ENCODE measurements at places on chromosomes 3 and 15.

DNA sequence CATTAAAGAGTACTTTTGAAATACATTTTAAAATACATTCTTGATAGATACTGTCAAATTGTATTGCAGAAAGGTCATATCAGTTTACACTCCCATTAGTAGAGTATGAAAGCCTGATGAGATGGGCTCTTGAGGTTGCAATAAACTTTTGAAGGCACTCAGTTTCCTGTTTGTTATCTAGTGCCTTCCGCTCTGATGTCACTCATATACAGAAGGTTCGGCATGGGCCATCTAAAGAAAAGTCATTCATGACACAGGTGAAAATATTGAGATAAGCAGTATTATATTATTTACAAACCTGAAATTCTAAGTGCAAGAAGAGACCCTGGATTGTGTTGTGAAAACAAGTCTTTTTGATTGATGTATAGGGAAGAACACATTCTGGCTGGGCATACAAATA lies 36.5 kb upstream of the DENND4A start:
- DNase-seq = no peak

DNA sequence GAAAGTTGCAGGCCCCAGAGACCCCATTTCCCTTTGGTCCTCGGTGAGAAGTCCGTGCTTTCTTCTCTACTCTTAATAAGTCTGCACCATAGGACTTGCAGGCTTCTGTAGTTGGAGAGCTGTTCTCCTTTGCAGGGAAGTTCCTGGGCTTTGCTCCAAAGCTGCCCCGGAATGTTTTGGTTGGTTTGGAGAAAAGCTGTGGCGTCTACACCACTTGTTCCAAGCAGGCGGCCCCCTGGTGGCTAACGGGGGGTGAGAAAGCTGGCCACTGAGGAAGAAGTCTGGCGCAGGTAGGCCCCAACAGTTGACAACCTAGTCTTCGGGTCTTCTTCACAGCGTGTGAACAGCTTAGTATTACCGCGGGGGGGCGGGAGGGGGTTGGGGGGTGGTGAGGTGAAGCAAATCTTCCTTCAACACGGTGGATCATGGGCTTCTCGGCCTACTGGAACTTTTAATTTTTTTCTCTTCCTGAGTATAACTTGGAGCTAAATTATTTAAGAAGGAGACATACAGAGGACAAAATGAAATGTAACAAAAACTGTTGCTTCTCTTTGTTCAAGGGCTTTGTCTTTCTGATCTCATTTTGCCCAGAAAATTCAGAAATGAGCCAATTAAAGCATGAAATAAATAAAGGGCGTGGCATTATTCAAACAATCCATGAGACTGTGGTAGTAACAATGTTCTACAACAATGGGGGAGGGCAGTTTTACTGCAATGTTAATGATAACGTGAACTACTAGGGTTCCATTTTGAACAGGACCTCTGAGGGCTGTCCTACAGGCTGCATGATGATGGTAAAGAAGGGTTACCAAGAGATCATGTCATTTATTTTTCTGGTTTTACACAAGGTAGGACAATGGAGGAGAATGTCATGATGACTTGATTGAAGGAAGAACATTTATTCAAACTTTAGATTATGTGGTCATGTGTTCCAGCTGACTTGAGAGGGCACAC lies 2.2 kb upstream of the THRB start:
- peak; percentile 20 for DNase-seq

GRCh38 chr3:79922633-79923032 lies 154.8 kb upstream of the ROBO1 start:
- DNase-seq = no peak

DNA sequence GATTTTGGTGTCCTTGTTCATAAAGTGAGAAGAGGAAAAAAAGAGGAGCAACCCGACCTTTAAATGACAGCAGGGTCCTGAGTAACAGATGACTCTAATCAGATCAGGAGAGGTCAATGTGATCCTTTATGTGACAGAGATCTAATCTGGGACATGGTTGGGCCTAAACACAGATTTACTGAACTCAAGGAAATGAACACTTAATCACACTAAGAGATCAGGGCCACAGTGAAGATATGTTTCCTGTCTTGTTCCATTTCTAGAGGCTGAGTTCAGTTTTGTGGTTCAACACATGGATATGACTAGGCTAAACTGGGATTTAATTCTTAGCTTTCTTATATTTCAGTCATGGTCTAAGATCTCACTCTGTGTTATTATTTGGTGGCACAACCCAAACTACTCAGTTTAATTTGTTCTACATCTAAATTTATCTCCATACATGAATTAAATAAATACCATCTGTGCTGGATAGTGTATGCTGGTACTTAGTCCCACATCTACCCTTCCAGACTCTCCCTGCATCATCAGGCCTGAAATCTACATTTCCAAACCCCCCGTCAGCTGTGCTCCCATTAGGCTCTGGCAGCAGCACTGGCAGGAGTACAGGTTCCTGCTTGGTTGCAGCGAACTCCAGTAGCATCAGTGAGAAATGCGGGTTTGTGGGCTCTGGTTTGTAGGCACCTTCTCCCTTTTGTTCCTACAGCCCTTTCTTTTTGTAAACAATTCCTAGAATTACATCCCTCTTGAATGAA lies 22.6 kb downstream of the SFMBT1 start:
- DNase-seq = no peak

GRCh38 chr3:139526146-139526545 lies 13.4 kb downstream of the RBP1 start:
- DNase-seq = no peak

DNA sequence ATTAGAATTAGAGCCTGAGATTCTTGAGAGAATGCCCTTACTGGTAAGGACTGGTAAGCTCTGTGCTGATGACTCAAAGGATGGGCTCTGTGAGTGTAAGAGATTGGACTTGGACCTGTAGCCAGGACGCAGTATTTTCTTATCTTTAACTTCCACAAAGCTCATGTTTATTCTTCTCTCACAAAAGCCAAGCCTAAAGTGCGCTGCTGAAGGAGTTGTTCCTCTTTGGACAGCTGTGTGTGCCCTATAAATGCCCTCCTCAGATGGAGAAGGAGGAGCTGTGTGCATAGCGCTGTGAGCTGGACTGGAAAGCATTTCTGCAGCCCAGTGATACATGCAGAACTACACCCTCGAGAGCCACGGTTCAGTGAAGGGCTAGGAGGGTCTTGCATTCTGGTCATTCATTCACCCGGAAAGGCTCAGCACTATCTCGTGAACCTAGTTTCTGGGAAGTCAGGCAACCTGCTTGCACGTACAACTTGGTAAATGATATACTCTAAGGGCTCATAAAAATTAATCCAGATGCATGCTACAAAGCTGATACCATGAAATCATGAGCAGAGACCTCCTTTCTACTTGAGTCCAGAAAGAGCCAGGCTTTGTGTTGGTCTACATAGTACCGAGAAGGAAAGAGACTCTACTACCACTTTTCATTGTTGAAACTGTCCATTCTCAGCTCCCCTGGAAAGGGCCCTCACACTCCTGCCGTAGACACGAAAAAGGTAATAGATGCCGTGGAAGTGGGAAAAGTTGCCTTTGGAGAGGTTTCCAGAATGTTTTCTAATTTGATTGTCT lies 103.0 kb upstream of the TBL1XR1 start:
- DNase-seq = no peak

GRCh38 chr15:66850078-66850991 lies 148.3 kb downstream of the SMAD6 start:
- no peak for DNase-seq

DNA sequence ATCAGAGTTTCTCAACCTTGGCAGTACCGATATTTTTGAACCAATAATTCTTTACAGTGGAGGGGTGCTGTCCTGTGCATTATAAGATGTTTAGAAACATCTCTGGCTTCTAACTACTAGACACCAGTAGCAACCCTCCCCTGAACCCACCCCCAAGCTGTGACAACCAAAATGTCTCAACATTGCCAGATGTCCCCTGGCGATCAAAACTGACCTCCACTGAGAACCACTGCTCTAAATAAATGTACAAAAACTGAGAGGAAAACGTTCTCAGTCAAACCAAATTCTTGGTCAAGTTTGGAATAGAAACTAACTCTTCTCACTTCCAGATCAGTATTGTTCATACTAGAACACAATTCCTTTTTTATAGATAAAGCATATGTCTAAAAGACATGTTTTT lies 58.5 kb downstream of the GPR160 start:
- DNase-seq = no peak

DNA sequence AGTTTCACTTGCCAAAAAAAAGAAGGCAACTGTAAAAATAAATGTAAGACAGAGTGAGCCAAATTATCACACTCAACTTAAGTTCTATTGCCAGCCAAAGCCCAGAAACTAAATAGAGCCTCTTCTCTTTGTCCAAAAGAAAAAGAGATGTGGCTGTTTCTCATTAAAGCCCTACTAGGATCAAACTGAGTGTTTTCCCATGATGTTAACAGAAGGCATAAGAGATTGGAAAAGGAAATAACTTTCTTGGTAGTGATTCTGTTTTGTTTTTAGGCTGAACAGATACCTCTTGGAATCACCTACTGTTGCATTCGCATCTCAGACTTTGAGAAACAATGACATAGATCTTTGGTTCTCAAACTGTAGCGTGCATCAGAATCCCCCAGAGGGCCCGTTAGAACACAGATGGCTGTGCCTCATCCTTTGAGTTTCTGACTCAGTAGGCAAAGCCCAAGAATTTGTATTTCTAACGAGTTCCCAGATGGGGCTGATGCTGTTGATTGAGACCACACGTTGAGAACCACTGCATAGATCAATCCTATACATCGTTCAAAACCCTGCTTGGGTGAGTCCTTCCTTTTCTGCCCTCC lies 42.5 kb upstream of the SRGAP3 start:
- no peak for DNase-seq

DNA sequence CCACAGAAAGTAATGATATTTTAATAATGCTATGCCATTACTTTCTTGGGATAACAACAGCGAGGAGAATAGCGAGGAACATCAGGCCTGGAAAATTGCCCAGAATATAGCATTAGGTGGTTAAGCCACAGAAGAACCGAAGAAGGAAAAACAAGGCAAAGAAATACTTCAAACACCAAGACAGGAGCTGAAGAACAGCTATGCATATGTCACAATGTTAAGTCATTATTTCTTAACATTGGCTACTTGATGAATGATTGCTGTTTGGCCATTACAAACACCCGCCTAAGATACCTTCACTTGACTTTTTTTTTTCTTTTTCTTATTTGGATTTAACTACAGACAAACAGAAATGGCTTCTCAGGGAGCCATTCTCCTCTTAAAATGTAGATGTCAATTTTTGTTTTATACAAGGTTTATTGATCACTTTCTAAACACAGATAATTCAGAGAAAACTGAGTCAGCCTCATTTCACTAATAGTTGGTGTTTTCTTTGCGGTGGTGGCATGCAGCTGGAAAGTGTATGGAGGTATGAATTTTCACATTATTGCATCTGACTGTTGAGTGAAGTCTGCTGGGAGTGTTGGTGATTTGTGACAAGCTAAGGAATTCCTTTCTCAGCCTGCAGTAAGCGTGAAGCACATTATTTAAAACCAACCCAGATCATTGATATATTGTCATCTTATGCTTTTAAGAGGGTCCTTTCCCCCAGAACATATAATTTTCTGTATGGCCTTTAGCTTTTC lies 705.7 kb upstream of the NR2F2 start:
- DNase-seq = no peak

GRCh38 chr15:30933293-30933692 lies 29.6 kb downstream of the FAN1 start:
- no peak for DNase-seq

DNA sequence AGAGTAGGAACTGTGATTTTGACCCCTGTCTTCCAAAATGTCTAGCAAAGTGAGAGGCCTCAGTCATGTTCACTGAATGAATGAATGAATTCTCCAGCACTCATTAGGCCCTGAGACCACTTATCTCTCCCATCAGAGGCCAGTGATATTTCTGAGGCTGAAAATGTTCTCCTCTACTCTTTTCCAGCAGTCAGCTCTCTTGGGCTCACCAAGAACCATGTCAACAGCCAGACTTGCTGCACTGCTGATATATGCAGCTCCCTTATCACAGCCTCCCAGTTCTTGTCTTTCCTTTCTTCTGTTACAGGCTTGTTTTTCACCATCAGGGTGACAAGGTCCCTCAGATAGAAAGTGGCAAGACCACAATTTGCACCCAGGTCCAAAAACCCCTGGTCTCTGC lies 28.7 kb upstream of the MFSD1 start:
- DNase-seq = no peak

DNA sequence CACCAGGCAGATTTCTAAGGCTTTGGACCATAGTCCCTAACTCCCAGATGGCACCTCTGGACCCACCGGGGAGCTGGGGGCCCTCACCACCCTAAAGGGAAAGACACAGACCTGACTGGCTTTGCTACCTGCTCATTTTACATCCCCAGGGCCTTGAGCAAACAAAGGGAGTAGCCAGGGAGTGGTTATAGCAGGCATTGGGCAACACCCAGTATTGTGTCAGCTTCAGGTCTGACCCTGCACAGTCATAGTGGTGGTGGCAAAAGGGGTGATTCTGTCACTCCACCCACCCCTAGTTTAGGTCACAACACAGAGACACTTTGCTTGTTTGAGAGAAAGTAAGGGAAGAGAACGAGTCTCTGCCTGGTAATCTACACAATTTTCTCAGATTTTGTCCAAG lies 352.5 kb downstream of the DIPK2A start:
- no peak for DNase-seq

DNA sequence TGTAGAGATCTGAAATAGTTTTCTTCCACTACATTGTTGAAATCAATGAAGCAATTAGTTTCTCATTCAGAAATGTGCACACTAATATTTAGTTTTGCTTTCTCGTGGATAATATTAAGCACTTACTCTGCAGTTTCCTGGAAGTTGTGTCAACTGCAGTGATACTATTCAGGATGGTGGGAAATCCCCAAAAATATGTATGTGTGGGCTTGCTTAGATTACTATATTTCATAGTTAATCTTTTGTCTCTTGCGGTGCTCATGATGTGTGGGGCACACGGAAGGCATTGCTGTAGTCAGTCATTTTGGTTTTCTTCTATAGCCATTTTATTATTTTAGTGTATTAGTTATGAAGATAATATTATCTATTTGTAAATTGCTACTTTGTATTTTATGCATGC lies 19.7 kb downstream of the RAB11A start:
- DNase-seq = no peak

DNA sequence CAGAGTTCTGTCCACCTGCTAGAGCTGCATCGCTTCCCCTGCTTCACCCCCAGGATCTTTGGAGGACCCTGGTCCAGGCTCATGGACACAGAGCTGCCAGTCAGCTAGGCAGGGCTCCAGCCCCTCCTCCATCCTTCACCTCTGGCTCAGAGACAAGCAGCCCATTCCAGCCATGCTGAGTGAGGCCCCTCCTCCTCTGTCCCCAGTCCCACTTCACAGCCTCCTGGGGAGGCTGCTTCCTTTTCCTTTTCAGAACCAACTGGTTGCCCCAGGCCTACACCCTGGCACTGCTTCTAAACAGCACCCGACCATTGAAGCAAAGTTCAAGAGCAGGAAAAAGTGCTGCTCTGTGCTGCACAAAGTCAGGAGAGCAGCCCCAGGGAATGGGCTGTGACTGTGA lies 22.2 kb downstream of the IQSEC1 start:
- no peak for DNase-seq

DNA sequence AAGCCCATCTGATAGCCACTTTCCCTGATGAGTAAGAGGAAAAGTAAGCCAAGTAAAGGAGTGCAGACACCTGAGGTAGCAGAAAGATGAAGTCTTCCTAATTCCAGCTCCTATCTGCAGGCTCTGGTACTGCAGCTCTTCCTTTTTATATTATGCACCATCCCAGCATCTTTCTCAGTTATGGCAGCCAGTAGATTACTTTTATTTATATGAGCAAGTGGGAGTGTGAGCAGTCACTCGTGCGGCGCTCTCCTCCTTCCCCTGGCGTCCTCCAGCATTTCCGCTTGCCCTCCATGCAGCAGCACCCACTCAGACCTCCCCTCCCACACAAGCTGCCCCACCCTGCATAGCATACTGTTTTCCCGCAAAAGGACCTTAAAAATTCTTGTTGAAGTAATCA lies 465.9 kb upstream of the DPPA4 start:
- DNase-seq = no peak
